Neural crest cell (in vitro differentiated cells): ENCODE measurements at places on chromosomes 12 and 14. TPM values are rescaled to one million over a fixed set of nuclear protein-coding genes. Genes with fewer than 3 reads are reported as not detected.

GNB3 gene
- total RNA-seq = 21.2 and 22.2 TPM in 2 replicates

DNA sequence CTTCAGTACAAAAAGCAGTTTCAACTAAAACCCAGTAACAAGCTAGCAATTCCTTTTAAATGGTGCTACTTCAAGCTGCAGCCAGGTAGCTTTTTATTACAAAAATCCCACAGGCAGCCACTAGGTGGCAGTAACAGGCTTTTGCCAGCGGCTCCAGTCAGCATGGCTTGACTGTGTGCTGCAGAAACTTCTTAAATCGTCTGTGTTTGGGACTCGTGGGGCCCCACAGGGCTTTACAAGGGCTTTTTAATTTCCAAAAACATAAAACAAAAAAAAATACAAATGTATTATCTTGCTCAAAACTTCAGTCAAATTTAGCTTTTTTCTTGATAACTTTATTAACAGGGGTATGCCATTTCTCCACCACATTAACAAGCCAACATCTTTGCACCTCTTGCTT, 3.6 kb upstream of the CLEC4E start:
- DNase-seq = peak; percentile 77

- DNase-seq = no peak
These were observed 22.4 kb downstream of the ASB2 start for GRCh38 chr14:93953739-93954515.

DNA sequence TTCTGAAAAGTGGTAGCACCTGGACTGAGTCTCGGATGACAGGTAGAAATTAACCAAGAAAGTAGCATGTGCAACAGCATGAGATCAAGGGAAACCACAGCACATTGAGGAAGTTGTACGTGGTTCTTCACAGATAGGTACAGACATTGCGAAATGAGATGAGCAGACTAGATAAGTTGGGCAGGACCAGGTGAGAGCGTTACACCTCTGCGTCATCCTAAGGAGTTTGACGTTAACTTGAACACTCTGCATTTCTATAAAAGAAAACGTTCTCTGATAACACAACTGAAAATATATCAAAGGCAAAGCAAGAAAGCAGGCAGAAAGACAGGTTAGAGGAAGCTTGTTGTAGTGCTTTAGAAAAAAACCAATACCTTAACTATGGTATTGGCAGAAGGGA, 98.5 kb upstream of the RASSF8 start:
- no peak for DNase-seq

C12orf56 gene
- 0.51 and 1.2 TPM in 2 replicates for total RNA-seq

DNA sequence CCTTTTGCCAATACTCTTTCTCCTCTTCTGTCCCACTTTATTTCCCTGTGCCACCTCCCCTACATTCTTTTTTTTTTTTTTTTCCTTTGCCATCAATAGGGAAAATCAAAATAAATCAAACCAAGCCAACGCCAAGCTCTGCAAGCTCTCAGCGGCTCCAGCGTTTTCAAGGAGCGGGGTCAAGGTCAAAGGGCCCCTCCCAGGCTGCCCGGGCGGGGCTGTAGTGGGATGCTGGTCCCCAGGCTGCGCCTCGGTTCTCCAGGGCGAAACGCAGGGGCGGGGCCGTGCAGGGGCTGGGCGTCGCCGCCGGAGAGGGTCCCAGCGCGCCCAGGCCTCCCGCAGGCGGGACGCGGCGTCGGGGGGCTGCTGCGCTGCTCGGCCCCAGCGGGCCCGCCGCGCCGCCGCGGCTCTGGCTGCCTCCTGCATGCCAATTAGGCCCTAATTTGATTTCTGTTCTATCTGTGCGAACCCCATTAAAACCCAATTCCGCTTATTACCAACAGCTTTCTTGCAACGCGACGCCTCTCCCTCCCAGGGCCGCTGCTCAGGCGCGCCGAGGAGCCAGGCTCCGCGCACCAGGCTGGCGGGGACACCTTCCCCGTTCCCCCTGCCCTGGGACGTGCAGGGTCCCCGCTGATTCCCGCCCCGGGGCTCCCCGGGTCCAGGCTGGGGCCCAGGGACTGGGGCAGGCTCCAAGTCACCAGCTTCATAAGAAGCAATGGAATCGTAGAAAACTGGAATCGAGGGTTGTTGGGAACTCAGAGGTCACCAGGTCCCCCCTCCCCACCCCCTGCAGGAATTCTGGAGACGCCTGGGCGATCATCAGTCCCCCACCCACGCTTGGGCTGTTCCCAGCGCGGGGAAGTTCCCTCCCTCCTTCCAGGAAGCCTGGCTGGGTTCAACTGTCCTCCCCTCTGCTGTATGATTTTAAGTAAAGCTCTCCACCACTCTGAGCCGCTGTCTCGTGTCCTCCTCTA, 50.7 kb upstream of the MAP1LC3B2 start:
- peak; percentile 56 for DNase-seq

TSHR gene
- total RNA-seq = not detected in 2 replicates

DNA sequence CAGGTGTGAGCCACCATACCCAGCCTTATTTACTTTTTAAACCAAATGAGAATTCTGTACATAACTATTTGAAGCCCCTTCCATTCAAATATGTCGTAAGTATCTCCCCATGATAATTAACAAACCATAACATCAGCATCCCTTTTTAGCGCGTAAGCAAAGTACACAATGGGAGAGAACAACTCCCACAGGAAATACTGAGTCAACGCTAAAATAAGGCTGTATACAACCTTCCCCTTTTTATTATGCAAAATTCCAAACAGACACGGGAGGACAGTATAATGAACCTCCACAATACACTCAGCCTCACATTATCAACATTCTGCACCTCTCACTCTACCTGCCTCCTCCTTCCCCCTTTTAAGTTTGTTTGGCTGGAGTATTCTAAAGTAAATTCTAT, 73.5 kb downstream of the CCDC88C start:
- no peak for DNase-seq

- DNase-seq = no peak
These were observed 22.8 kb downstream of the LHX5 start for GRCh38 chr12:113448873-113449272.

- DNase-seq = no peak
These were observed 34.5 kb upstream of the LGALS3 start for GRCh38 chr14:55094292-55095157.

SDSL gene
- 1.5 and 3.3 TPM in 2 replicates for total RNA-seq

LGR5 gene
- 8.0 and 10.3 TPM in 2 replicates for total RNA-seq

DNA sequence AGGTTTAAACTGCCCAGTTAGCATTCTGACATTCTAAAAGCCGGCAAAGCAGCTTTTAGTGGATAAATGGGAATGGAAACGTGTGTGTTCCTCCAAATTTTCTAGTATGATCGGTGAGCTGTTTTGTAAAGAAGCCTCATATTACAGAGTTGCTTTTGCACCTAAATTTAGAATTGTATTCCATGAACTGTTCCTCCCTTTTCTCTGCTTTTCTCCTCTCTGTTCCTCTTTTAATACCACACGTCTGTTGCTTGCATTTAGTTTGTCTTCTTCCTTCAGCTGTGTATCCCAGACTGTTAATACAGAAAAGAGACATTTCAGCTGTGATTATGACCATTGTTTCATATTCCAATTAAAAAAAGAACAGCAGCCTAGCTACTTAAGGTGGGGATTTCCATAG, 10.7 kb downstream of the DYRK2 start:
- DNase-seq = no peak

DNA sequence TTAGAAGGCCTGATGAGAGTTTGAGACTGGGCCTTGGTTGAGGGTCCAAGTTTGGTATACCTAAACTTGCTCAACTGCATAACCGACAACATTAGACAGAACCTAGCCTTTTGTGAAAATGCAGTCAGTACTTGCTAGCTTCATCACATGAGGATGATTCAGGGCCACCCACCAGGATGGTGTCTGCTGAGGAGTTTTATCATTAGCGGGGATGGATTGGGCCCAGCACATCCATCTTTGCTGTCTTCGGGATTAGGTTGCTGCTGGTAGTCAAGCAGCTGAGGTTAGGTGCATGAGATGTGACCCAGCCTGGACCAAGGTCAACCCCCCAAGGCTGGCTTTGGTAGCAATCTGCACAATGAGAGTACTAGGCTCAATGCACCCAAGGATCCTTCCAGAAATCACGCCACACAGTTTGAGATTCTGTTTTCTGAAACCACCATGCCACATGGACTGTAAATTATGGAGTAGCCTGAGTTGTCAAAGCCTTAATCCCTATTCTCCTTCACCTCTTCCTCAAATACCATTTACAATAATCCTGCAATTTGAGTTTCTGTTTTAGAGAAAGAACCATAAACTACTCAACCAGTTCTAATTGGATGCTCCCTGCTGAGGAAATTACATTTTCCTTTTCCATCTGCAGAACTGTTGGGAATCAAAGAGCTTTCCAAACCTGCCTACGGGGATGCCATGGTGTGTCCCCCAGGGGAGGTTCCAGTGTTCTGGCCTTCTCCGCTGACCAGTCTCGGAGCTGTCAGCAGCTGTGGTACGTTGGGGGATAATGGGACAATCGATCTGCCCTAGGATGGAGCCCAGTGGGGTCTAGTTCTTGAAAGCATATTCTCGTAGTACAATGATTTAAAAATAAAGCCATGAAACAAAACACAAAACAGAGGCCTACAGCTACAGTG, 61.7 kb downstream of the DGLUCY start:
- DNase-seq = no peak

GRCh38 chr14:102902523-102903247, 19.8 kb upstream of the AMN start:
- DNase-seq = no peak

LTB4R2 gene
- total RNA-seq = 7.9 and 9.4 TPM in 2 replicates

INTS13 gene
- 30.6 and 30.7 TPM in 2 replicates for total RNA-seq

GRCh38 chr14:91337699-91338335, 79.8 kb downstream of the CCDC88C start:
- DNase-seq = no peak

IL22 gene
- not detected in 2 replicates for total RNA-seq

GRCh38 chr12:23536293-23536692, 413.2 kb downstream of the SOX5 start:
- DNase-seq = no peak

GRCh38 chr14:36555998-36556743, 26.2 kb downstream of the NKX2-8 start:
- no peak for DNase-seq

DNA sequence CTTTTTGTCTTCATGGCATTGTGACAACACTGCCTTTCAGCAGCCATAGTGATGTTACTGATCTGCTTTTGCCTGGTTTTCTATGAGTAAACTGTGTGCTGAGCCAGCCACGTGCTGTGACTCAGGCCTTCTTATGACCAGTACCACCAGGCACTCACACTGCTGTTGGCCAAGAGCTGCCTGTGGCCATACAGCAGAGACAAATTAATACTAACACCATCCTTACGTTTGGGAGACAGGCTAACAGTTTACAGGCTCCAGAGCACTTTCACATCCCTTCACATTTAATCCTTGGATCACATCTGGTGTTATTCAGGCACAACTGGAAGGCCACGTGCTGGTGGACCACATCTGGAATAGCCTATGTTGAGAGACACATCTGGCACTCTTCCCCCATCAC, 377.9 kb downstream of the CCDC91 start:
- DNase-seq = no peak

GRCh38 chr12:104667139-104667538, 210.4 kb downstream of the CHST11 start:
- no peak for DNase-seq

DNA sequence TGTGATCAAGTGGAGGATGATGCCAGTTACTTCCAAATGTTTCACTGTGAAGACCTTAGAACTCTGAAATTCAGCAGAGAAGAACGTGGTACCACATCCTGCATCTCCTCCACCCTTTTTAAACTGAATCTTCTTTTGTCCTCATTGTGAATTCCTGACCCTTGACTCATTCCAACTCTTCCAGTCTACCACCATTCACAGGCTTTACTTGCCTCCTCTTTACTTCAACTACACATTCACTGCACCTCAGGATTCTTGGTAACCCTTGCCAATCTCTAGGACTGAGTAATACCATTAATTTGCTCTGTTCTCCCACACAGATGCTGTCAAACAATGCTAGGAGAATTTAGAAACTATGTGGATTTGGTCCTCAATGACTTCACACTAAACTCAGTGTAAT, 37.3 kb downstream of the PPP1R12A start:
- DNase-seq = no peak

DNA sequence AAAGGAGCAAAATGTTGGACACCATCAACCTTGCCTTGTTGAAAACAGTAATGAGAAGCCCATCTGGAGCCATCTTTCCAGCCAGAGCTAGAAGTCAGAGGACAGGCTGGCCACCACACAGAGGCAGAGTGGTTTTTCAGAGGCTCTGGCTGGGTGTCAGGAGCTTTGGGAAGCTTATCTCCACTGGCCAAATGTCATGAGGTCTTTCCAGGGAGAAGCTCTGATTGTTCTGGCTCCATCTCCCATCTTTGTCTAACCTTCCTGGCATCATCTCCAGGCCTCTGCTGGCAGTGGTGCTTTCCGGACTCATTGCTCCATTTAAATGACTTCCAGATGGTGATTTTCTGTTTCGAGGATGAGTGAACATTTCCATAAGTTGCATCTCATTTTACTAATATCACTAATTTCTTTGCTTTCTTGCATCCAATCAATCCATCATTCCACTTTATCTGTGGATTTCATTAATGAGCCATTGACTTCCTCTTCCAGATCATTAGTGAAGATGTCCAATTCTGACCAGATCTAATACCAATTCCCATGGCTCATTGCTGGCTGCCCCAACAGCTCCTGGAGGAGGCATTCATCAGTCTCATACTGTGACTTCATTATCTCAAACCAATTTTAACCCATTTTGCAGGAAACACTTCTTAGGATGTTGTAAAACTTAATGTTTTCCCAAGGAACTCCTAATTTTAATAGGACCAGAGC, 35.3 kb upstream of the TMTC1 start:
- no peak for DNase-seq

IL23A gene
- total RNA-seq = 0.23 TPM in 1 of 2 replicates, not detected in the other

DNA sequence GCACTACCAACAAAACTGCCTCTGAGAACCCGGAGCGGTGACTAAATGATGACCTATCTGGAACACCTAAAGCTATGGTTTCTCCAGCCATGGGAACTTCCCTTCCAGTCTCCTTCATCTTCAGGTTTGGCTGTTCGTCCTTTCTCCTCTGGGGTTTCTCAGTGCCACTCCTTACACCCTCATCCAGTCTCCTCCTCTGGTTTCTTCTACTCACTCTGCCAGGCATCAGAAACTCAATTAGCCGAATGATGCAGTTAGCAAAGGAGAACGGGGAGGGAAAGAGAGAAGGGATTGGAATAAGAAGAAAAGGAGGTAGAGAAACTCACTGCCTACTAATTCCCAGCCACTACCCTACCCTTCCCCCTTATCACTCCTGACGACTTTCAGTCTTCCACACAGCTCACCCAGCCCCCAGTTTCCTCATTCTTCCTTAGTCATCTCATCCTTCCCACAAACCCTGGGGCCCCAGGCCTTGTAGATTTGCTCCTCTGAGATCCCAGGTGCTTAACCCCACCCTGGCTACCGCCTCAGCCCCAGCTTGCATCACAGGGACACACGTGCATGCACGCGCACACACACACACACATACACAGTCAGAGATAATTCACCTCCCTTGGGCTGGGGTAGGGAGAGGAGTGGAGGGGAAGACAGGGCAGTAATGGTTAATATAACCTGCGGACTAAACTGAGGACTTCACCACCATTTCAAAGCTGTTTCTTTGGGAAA, 13.0 kb downstream of the FGD6 start:
- no peak for DNase-seq
